Activated effector memory CD4-positive, alpha-beta T cell treated with Interleukin-2 at 50 U/mL for 16 hours (primary cell): ENCODE measurements at places on chromosomes 11 and 22.

GRCh38 chr11:77039491-77040400, 5.5 kb downstream of the B3GNT6 start:
- no peak for DNase-seq

GRCh38 chr11:67351275-67352005, 1.9 kb downstream of the POLD4 start:
- DNase-seq = peak; percentile 47

- DNase-seq = no peak
Measured at GRCh38 chr11:65141896-65142494, 7.7 kb upstream of the SYVN1 start.

GRCh38 chr11:128299132-128299726, 288.1 kb downstream of the ETS1 start:
- DNase-seq = no peak

DNA sequence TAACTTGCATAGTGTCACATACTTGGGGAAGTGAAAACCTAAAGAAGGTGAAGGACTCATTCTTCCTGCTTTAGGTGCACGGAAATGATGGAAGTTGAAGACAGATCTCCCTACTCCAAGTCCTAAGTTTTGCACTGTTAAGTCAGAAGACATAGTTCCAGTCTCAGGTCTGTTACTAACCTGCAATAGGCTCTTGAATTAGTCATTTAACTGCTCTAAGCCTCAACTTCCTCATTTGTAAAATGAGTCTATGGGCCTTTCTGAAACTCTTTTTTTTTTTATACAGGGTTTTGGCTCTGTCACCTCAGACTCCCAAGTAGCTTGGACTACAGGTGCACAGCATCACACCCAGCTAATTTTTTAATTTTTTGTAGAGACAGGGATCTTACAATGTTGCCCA, 30.8 kb upstream of the POU2AF1 start:
- no peak for DNase-seq
